ENCODE measurements at places on chromosomes 2 and 18.

DNA sequence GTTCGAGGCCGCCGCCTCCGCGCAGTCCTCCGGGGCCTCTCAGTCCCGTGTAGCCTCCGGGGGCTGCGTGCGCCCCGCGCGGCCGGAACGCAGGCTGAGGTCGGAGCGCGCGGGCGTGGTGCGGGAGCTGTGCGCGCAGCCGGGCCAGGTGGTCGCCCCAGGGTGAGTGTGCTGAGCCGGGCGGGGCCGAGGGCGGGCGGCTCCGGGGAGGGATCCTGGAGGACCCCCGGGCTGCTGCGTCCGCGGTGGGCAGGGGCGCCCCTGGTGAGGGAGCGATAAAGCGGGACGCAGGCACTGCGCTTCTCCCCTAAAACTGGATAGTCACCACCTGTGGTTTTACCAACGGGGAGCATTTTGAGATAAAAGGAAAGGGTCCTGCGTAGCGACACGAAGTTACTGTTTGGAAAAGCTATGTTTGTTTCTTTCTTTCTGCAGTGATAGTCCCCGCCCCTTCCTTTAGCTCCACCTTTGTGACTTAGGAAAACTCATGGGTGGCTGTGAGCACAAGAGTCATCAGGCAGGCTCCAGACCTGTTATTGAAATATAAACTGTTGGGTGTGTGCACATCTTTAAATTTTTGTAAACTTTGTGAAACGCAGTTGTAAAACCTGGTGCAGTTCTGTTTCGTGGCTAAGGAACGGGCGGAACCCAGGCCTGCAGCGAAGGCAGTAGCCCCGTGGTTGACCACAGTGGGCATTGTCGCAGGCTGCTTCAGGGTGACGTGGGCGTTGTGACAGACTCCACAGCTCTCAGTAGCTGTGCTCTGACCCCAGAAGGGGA lies 687 bp downstream of the CTDP1 start:
- DNase-seq, result peak; percentile 42

DNA sequence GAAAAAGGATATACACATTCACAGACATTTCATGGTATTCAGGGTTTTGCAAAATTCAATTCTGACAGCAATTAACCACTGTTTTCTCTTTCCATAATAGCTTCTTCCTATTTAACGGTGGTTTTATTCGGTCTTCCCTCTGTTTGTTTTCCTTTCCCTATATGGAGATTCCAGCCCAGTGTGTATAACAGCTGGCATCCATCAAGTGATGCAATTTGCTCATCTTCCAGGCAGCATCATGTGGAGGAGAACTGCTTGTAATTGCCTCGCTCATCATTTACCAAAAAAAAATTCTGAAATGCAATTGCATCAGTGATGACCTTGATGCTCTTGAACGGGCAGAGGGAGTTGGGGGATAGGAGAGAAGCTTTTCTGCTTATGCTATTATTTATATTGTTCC lies 165.9 kb upstream of the PGAP1 start:
- DNase-seq, result peak; percentile 77

- peak; percentile 46 for DNase-seq
Measured at GRCh38 chr2:107263628-107264027, 377.7 kb upstream of the ST6GAL2 start.

DNA sequence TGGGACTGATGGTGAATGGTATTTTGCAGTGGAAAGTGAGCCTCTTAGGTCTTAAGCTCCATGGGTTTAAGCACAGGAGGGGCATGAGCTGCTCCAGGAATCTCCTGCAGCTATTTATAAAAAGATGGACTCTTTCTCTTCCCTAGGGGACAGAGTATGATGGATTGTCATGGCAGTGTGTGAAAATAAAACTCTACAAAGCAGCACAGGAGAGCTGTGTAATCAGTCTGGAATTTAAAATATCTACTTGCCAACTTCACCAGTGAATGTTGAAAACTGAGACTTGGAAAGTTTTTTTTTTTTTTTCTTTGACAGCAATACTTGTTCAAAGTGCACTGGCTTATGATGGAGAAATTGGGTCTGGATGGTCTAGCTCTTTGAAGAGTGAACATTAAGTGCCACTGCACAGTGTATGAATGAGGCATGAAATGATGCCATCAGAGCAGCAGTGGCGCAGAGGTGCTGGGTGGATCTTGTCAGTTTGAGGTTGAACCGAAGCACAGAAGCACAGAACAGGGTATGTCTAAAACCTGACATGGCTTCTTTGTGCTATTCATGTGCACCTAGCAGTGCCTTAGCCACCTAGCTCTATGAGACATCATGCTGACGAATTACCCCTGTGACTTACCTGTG lies 245.4 kb downstream of the PTPRM start:
- DNase-seq, result peak; percentile 92

DNA sequence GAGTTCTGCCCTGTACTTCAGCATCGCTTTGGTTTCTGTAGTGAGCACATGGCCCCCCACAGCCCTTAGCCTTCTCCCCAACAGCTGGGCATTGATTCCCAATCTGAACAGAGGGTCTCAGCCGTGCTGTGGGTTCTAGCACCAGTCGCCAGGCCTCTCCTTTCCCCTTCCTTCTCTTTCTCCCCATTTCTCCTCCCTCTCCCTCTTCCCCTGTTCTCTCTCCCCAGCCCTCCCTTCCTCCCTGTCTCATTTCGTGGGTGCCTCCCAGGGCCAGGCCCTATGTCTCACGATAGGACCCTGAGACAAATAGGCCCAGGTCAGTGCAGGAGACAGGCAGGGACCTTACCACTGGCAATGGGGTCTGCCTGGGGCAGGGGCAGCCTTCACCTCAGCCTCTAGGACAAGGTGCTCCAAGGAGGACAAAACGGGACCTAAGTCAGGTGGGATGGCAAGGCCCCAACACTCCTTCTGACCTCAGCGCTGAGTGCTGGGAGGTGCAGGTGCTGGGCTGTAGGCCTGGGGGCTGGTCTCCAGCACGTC lies 143.4 kb upstream of the GPC1 start:
- DNase-seq, result no peak

- peak; percentile 52 for DNase-seq
Measured at GRCh38 chr2:180705122-180705521, 275.3 kb upstream of the UBE2E3 start.

DNA sequence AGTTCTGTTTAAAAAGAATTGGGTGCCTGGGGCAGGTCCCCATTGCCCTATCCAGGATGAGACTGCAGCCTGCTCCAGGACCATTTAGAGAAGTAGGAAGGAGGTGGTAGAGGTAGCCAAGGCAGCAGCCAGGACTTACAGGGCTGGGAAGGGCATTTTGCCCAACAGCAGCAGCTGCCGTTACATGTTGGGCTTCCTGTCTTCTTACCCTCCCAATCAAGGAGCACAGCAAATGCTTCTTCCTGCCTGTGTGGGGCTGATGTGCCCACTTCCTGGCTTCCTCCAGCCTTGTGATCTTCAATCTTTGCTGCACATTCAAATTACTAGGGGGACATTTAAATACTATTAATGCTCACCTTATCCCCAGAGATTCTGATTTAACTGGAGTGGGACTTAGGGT lies 112.0 kb downstream of the QPCT start:
- no peak for DNase-seq

DNA sequence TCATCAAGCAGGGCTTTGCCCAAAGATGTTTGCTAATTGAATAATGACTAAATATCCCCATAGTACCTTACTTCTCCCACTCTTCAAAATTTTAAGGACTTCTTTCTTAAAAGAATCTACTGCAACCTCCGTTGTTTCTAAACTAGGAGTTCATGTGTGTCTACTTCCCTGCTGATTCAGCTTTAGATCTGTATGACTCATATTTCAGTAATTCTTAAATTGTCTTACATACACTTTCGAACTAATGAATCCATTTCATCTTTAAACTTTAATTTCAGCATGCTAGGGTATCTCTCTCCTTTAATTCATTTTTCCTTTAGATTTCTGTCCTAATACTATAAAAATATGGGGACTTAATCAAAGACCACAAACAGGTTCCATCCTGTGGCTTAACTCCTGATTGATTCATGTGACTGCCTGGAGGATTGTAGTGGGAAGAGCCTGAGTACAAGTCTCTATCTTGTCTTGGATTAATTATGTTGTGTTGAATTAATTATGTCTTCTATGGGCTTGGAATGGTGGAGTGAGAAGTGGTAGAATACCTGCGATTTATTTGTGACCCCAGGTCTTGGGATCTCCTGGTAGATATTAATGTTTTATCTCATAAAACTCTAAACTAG lies 24.9 kb upstream of the COL5A2 start:
- peak; percentile 73 for DNase-seq

DNA sequence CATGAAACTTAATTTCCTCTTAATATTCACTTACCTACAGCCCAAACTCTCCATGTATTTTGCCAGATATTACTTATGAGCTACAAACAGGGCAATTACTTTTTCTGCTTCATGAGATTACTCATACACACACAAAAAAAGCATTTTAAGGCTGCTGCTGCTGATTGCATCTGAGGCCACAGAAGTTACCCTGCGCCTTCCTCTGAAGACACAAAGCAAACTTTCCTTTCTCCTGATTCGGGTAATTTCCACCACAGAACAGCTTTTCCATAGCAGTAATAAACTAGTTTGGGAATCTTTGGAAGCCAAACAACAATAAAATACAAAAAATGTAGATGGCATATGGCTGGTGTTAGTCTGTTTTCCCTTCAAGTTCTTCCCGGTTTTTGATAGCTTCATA lies 6.2 kb downstream of the TTC32 start:
- no peak for DNase-seq

Data from fibroblast of skin of right biceps (primary cell).